IPS DF 6.9 (cell line): ENCODE measurements at places on chromosomes 7 and 10.

GRCh38 chr7:1121886-1122831 is 34.2 kb downstream of the GPER1 start:
- no peak for DNase-seq

GRCh38 chr10:96681524-96681923 is 38.8 kb downstream of the PIK3AP1 start:
- no peak for DNase-seq

- no peak for DNase-seq
These were observed 18.6 kb downstream of the OPALIN start for GRCh38 chr10:96339956-96340904.

GRCh38 chr7:115471891-115472290 is 550.0 kb downstream of the MDFIC start:
- no peak for DNase-seq

GRCh38 chr10:33193701-33194521 is 140.6 kb downstream of the NRP1 start:
- DNase-seq: no peak

DNA sequence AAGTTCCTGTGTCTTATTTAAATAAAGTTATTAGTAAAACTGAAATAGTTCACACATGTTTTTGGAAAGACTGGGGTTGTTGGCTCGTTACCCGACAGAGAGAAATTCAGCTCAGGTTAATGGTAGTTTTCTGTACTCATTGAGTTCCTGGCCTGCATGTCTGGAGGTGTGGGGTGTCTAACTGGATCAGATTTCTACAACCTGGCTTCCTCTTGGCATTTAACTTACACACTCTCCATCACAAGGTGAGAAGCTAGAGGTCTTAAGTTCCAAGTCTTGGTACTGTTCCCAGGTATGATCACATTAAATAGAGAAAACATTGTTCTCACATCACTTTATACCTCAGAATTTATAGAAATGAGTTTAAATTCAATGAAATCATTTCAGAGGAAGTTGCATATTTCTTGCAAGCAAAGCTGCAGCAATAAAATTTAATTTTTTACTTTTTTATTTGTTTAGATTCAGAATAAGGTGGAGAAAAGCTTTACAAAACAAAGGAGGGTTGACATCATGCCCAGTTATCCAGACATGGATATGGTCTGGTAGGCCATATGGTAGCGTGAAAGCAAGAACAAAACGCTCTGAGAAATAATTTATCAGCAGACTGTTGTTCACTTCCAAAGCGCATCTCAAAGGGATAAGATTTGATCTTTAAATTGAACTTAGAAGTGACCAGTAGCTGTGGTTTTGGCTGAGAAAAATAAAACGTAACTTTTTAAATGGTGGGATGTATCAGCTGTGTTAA is 120.6 kb downstream of the GLCCI1 start:
- no peak for DNase-seq

DNA sequence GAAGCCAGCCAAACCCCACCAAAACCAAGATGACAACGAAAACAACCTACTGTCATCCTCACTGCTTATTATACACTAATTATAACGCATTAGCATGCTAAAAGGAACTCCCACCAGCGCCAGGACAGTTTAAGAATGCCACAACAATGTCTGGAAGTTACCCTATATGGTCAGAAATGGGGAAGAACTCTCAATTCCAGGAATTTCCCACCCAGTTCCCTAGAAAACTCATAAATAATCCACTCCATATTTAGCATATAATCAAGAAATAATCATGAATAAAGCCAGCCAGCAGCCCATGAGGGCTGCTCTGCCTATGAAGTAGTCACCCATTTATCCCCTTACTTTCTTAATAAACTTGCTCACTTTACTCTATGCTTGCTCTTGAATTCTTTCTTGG is 20.8 kb downstream of the MICU1 start:
- DNase-seq: no peak

GRCh38 chr10:69614130-69614529 is 15.9 kb upstream of the FAM241B start:
- no peak for DNase-seq

DNA sequence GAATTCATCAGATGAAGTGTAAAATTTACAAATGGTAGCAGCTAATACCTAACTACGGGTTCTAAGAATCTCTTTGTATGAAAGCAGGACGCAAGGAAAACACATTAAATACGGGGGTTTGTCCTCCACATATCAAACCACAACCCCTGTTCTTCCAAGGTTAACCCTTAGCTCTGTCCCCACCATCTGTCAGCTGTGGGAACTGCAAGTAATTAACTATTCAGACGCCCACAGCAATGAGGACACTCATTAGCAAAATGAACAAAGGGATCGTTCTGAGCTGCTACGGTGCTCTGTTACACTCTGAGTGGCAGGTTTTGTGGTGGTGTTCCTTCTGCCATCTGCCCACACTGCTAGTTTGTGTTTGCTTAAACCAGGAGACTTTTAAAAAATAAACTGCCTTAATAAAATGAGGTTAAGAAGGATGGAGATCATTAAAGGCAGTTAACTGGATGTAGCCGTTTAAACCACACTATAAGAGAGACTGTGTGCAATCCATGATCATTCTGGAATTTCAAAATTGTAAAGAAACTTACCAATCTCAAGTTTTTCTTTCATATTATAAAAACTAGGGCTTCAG is 51.4 kb downstream of the C10orf67 start:
- DNase-seq: peak; percentile 71

DNA sequence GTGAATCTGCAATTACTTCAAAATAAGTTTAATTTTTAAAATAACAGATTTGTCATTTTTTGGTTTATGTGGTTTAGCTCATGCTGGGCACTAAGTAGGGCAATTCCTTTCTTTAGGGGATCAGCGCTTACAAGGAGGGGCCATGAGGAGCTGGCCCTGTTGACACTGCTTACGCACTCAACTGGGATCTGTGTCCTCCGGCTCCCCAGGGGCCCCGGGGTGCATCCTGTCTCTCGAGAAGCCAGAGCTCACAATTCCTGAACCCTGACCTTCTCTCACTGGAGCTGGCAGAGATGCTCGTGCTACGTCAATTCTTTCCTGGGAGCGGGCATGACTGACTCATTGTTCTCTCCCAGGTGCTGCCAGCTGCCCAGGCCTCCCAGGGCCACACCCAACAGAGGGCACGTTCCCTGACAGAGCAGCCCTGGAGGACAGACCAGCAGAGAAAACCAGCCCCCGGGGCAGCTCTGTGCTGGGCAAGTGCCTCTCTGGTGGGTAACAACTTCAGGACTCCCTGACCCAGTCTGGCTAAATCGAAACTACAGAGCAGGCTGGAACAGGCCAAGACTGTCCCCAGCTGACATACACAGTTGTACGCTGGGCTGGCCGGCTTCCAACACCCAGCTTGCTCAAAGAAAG is 36.8 kb downstream of the CTBP2 start:
- DNase-seq: no peak

- no peak for DNase-seq
These were observed 237.6 kb downstream of the KCNMA1 start for GRCh38 chr10:77400033-77400432.

DNA sequence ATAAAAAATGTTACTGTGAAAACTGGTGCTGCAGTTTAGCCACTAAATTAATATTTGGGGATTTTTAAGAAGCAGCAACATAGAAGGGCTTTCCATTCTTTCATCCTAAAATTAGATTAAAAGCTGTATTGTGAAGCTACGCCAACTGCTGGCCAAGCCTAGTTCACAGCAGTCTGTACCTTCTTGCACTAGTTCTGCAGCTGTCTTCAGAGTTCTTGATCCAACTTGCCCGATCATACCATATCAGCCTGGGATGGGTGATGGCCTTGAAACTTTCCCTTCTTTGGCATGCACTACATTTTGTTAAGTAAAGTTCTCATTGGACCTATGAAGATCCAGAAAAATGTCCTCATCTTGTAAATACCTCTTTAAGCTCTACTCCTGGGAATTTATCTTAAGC is 20.3 kb upstream of the PANK1 start:
- no peak for DNase-seq

- DNase-seq: no peak
These were observed 4.4 kb upstream of the MYL10 start for GRCh38 chr7:101633511-101633910.

DNA sequence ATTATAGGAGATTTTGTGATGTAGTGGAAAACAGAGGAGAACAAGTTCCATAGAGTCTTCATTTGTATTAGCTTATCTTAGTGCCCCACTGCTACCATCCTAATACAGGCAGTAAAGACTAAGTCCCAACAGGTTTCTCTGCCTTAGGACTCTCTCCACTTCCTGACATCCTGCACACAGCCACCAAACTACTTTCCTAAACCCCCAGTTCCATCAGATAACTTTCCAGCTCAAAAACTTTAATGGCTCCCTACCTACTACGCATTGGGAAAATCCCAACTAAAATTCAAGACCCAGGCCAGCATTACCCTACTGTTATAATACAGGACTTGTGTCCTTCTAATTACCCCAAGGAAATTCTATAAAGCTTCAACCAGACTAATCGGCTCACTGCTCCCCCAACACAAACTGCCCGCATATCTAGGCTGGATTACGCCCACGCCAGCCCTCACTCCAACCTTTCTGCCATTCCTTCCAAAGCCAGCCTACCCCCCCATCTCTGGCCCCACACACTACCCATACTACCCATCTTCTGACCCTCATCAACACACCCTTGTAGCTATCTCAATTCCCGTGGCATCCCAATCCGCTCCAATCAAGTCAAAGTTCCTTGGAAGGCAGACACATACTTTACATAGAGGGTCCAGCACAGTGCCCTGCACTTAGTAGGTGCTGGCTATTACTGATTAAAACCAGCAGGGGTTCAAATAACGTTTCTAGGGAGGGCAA is 1.4 kb downstream of the IDE start:
- no peak for DNase-seq

- no peak for DNase-seq
These were observed 72.1 kb downstream of the INHBA start for GRCh38 chr7:41630741-41631140.

DNA sequence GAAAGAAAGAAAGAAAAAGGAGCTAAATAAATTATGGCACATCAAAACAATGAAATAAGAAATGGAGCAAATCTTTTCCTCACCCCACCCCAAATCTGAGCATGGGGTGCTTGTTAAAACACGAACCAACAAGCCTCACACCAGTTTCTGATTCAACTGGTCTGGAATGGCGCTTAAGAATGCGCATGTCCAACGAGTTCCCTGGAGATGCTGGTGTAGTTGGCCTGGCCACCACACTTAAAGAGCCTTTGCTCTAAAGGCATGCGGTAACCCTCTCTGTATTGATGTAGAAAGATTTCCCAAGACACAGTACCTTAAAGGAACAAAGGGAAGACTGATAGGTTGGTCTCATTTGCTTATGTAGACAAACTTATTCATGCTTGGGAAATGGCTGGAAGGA is 49.1 kb upstream of the STEAP1B start:
- no peak for DNase-seq

GRCh38 chr7:121027761-121028669 is 39.5 kb downstream of the CPED1 start:
- no peak for DNase-seq

- no peak for DNase-seq
These were observed 35.3 kb downstream of the MET start for GRCh38 chr7:116707289-116707688.

GRCh38 chr10:8731121-8732095 is 676.9 kb downstream of the GATA3 start:
- no peak for DNase-seq

GRCh38 chr7:56605146-56605545 is 488.9 kb upstream of the NUPR2 start:
- DNase-seq: no peak

DNA sequence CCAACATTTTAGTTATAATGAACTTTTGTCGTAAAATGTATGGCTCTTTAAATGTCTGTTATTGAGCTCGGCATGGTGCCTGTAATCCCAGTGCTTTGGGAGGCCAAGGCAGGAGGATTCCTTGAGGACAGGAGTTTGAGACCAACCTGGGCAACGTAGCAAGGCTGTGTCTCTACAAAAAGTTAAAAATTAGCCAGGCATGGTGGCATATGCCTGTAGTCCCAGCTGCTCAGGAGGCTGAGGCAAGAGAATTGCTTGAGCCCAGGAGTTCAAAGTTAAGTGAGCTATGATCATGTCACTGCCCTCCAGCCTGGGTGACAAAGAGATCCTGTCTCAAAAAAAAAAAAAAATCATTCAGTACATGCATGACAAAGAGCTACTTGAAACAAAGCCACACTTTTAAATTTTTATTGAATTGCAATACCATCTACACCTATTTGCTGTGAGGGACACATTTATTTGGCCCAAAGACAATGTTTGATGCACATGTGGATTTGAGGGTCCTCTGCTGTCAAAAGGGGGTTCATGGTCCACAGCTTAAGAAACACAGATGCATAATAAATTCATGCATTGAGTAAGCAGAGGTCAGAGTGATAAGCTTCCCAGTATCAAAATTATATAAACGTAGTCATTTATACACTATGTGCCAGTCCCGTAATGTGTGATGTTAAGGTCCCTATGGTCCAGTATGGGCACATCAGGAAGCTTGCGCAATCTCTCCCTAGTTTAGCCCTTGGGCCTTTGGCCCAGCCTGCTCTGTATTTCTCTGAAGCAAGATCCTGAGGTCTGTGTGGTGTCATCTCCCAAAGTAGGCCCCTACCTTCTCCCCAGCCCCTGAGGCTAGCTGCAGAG is 4.4 kb upstream of the MALSU1 start:
- DNase-seq: no peak

- no peak for DNase-seq
These were observed 52.5 kb upstream of the UNC5B start for GRCh38 chr10:71159892-71160291.

GRCh38 chr10:133082685-133083421 is 4.9 kb upstream of the ADGRA1 start:
- DNase-seq: no peak

DNA sequence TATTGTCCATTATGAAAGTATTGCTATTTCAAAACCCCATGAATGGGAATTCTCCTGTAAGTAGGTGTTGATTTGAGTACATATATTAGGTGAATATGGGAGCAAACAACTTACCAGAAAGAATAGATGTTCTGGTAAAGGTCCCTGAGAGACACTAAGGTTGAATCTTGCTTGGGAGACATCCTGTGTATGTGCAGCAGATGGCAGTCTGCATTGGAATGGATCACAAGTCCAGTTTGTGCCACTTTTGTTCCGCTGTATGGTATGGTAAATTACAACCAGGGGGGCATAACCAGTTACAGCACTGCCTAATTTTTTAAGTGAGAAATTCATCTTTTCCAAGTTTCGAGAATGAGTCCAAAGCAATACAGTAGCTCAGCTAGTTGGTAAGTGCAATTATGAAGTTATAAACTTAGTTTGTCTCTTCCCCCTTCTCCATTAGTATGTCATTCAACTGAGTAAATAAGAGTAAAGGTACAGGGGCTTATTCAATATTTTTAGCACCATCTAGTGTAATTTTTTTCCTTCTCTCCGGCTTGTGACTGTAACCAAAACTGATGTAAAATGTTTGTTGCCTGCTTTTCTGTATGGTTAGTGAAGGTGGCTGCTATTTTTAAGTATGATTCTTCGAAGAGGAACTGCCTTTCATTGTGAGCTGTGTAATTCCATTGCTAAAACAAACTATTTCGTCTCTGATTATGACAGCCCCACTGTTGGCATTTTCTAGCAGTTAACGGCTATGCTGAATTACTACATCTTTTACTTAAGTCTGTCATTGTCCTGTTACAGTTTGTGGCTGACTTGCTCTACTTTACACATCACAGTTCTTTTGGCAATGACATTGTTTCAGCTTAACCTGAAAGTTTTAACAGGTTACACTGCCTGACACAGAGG is 2.8 kb downstream of the MCU start:
- no peak for DNase-seq
